Breast epithelium (tissue), 4 donors: ENCODE measurements at places on chromosomes 13 and 19. TPM values are rescaled to one million over a fixed set of nuclear protein-coding genes. Genes with fewer than 3 reads are reported as not detected.

GRCh38 chr13:26989957-26990713, 181.5 kb downstream of the USP12 start:
- no peak for DNase-seq

Gene MBD3L4
- not detected for total RNA-seq

DNA sequence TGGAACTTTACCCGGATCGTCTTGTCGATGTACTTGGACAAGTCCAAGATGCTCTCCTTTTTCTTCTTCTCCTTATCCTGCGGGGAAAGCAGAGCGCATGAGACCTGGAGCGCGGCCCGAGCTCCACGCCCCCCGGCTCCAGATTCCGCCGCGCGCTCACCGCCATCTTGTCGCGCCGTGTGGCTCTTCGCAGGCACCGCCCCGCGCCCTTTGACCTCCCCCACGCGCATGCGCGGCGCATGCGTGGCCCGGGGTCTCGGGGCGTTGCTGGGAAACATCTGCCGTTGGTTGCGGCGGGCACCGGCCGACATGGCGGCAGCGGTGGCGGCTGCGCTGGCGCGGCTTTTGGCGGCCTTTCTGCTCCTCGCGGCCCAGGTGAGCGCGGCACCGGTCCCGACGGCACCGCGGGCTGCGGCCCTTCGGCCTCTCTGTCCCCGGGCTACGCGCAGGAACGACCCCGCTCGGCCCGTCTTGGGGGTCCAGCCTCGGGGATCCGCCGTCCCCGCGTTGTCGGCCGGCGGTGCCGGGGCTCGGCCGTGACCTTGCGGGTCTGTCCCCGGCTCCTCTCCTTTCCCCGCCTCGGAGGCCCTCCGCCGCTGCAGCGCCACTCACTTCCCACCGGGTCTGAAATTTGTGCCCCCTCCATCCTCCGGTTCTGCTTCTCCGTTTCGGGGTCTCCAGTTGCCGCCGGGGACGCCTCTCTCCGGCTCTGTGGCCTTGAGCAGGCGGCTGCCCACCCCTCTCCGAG, at the start of the genes LSM7 and SPPL2B:
Gene LSM7 (minus strand): TSS at position 186 of the 748 bp plus-strand sequence. CDS start 20 bp downstream, at position 166.
Gene SPPL2B (plus strand): TSS at position 284 of the 748 bp plus-strand sequence. CDS start 26 bp downstream, at position 310.
- DNase-seq: peak; percentile 89

- no peak for DNase-seq
Observed at GRCh38 chr13:26786651-26787295, 26.2 kb upstream of the GPR12 start.

DNA sequence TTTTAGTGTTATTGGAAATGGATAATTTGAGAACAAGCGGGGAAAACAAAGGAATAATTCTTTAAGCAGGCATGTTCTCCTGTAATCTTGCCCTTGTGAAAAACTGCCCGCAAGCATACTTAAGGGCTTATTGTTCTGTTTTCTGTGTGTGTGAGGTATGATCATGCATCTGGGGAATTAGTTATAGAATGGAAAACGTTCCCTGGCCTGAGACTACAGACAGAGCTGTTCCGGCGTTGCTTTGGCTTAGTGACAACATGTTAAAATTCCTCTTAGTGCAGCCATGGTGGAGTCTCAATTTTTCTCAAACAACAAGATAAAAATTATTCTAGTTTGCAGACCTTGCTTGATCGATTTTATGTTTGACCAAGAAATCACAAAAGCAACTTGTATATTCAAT, 560.2 kb upstream of the SPRY2 start:
- no peak for DNase-seq

DNA sequence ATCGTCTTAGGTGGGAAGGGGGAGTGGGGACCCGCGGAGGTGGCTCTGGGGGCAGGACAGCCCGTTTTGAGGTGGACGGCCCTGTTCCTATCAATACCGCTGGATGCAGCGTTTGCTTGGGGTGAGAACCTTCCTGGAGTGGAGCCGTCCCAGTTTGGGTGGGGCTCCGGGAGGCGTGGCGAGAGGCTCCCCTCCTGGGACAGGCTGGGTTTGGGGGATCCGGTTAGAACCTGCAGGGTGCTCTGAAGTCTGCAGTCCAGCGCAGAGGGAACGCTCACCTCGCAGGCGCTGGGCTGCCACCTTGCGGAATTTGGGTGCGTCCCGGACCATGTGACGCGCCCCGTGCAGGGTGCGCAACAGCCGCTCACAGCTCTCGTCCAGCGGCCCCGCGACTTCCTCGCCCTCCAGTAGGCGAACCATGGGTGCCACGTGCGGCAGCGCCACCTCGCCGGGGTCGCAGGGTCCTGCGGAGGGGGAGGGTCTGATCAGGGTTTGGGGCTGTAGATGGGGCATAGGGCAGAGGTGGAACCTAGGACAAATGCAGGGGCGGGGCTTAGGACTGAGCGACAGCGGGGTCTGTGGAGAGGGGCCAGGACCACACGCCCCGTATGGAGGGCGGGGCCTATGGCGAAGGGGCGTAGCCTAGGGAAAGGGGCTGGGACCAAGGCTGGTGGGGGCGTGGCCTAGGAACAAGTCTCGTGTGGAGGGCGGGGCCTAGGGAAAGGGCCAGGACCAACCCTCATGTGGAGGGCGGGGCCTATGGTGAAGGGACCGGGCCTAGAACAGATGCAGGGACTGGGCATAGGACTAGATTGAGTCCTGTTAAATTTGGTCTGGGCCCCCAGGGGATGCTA, 13.8 kb downstream of the SH2D3A start:
- DNase-seq: no peak

GRCh38 chr19:49064768-49065611, at the start of gene NTF4:
NTF4 (minus strand) TSS chr19:49064818; CDS start chr19:49061997, 2,821 bp downstream.
- DNase-seq: peak; percentile 52

Gene HIF3A
- 20.6 TPM for total RNA-seq

DNA sequence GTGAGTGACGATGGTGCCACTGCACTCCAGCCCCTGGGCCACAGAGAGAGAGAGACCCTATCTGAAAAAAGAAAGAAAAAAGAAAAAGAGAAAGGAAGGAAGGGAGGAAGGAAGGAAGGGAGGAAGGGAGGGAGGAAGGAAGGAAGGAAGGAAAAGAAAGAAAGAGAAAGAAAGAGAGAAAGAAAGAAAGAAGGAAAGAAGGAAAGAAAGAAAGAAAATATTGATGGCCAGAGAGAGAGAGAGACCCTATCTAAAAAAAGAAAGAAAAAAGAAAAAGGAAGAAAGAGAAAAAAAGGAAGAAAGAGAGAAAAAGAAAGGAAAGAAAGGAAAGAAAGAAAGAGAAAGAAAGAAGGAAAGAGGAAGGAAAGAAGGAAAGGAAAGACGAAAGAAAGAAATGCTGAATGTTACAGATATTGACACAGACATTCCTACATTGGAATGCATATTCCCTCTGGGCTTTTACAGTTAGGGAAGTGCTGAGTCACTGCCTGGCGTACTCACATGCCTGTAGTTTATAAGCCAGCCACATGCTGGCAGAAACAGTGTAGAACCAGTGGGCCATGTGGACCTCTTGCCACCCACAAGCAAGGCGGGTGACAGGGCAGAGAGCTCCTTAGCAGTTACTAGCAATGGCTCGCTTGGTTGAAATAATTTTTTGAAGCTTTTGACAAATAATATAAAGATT, 34.6 kb upstream of the SLC46A3 start:
- DNase-seq: peak; percentile 65

- no peak for DNase-seq
Observed at GRCh38 chr19:40466985-40467734, at the start of gene SPTBN4. SPTBN4 (plus strand) TSS chr19:40467001; CDS start chr19:40472622, 5,621 bp downstream.

Gene MAP4K1
- 3.6 TPM for total RNA-seq

DNA sequence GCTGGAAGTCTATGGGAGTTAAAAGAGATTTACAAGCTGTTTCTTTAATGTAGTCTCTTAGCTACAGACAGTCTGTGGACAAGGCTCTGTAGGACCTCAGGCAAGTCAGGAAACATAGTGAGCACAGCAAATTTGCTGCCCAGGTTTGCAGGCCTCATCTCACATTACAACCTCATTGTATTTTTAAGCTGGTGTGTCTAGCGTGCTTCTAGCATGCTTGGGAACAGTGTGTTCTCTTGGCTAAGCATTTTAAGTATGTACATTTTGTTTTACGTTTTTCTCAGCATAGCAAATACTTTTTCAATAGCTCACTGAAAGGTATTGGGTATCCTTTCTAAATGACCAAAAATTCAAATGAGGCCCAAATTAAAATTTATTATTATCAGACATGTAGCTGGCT, 113.2 kb downstream of the STARD13 start:
- no peak for DNase-seq

Gene OR1I1
- total RNA-seq: not detected

DNA sequence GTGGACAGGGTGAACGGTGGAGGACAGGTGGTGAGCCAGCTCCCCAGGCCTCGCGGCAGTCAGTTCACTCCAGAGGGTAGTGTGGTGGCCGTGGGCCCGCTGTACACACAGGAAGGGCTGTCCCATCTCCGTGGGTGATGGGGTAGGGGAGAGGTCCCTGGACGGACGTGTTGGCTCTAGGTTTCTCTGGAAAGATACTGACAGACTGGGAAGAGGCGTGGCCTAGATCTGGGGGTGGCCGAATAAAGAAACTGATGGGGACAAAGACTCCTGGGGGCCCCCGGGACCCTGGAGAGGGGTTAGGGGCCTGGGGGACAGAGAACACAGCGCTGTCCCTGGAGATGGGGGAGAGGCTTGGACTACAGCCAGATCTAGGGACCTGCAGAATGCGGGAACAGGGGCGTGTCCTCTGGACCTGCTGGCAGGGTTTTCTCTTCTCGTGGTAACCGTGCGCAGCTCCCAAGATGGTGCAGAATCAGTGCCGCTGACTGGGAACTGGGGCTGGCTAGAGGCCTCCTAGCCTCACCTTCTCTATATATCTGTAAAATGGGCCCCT, 4.0 kb upstream of the PRAM1 start:
- no peak for DNase-seq

DNA sequence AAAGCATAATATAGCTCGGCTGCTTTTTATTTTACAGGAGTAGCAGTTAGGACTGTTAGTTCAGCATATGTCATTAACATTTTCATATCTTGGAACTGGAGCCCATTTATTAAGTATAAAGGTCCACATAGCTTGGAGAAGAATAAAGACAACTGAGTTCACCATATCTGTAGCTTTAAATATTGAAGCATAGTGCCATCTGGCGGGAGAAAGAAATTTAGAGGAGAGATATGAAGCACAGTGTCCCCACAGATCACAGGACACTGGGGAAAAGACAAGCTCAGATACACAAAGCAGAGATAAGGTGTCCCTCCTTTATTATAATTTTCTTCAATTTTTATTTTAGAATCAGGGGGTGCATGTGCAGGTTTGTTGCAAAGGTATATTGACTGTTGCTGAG, 104.7 kb upstream of the FREM2 start:
- no peak for DNase-seq

DNA sequence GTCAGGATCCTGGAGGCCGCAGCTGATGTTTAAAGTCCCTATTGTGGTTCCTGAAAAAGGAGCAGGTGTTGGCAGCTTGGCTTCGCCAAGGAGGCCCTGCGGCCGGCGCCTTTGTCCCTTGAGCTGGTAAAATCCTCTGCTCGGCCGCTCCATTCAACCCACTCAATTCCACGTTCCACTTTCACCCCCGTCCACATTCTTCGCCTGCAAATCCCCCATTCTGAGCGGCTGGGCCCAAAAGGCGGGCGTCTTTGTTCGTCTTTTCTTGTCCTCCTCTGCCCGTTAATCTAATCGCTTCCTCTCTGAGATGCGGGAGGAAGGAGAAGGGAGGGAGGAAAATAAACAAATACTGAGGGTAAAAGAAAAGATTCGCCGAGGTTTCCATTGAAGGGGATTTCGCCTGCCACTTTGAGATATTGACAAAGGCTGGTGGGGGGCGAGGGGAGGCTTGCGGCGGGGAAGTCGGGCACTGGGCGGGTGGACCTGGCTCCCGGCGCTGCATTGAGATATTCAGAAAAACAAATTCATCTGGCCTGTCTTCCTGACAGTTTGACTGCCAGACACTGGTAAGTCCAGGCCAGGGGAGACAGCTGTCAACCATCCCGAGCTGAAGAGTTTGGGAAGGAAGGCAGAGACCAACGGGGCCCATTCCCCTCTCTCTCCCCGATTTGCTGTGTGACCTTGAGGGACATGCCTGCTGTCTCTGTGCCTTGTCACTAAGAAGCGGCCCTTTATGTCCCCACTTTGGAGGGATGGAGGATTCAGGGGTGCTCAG, 37.6 kb downstream of the ZNRF4 start:
- no peak for DNase-seq

- no peak for DNase-seq
Observed at GRCh38 chr13:60112771-60113170, 51.0 kb downstream of the DIAPH3 start.

Gene KASH5
- total RNA-seq: not detected

Gene ATP4A
- total RNA-seq: not detected

DNA sequence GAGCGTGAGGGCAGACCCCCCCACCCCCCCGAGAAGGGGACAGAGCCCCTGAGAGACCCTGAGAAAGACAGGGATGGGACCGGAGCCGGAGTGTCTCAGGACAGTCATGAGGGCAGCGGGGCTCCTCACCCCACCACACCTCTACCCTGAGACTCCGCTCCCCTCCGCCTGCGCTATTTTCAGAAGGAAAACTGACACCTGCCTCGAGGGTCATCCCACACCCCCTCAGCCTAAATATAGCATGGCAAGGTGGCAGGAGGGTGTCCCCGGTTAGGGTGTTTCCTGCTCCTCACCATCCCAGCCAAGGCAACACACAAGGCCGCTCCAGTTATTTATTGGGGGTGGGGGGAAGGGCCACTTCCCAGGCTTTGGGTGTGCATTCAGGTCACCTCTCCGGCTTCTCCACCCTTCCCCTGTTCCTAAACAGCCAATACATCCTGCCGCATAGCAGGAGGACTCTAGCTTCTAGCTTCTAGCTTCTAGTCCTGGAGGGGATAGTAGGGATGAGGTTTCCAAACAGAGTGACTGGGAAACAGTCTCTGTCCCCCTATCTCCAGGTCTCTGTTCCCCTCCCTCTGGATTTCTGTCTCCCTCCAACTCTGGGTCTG, 1.4 kb upstream of the NTF4 start:
- no peak for DNase-seq

GRCh38 chr13:93762708-93763426, 536.3 kb downstream of the GPC6 start:
- DNase-seq: no peak

Gene EFNB2
- 15.2 TPM for total RNA-seq

Gene KANK2
- total RNA-seq: 142 TPM

Gene LACC1
- 8.2 TPM for total RNA-seq

Gene ZNF793
- total RNA-seq: 10.2 TPM

Gene KIR3DL2
- not detected for total RNA-seq

Gene VWA8
- 43.5 TPM for total RNA-seq

DNA sequence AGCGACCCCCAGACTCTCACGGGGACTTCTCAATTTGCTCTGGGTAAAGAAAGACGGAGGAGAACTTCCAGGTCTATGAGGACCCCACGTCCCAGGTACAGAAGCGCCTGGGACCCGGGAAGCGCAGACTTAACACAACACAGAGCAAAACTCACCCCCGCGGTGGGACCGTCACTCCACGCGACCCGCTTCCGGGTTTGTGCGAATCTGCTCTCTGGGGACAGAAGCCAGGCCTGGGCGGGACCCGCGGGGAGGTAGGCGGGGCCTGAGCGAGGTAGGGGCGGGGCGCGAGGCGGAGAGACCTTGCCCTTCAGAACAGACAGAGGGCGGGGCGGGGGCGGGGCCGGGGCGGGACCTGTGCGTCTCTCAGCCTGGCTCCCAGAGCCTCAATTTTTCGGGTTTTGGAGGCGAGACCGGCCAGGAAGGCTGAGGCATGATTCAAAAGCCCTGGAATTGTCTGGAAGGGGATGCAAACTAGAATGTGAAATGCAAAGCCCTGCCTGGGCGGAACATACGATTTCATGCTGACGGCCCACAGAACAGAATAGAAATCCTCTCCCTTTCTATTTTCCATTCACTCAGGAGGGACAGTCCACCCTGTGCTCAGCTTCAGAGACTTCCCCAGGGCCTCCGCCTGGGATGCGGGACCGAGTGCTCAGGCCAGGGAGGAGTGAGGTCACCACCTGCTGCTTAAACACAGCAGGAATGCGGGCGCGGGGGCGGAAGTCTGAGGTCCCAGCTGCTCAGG, 19.3 kb upstream of the ZNF888 start:
- peak; percentile 96 for DNase-seq

Gene CERS1
- 0.66 TPM for total RNA-seq

Gene ZNF253
- 25.6 TPM for total RNA-seq

Gene AMER2
- not detected for total RNA-seq

Gene MIR17HG
- total RNA-seq: 6.7 TPM
